ENCODE measurements at places on chromosomes 6 and 20.

GRCh38 chr20:59771506-59772372, 161.7 kb downstream of the SYCP2 start:
- no peak for DNase-seq

GRCh38 chr6:37004044-37004980, 1.1 kb upstream of the FGD2 start:
- no peak for DNase-seq

GRCh38 chr6:11224252-11224965, 8.1 kb downstream of the NEDD9 start:
- no peak for DNase-seq

GRCh38 chr6:88705601-88706000, 257.8 kb downstream of the RNGTT start:
- DNase-seq, result no peak

GRCh38 chr6:119426619-119427018, 77.1 kb upstream of the MAN1A1 start:
- DNase-seq, result no peak

- no peak for DNase-seq
These were observed 4.6 kb upstream of the OSER1 start for GRCh38 chr20:44215125-44215524.

DNA sequence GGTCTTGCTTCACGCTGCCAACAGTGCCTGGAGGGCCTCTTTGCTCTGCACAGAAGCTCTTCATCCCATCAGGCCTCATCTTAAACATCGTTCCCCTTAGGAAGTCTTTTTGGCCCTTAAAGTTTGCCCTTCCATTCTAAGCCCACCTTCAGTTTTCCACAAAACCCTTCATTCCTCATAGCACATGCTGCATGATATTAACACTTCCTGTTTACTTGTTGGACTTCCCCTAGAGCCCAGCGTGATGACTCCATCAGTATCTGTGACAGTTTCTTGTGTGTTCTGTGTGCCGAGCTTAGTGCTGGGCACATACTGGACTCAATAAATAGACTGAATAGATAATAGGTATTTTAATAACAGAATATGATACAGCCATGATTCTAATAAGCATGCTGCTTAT, 2.2 kb downstream of the NT5DC1 start:
- DNase-seq, result no peak

Measured in HFF-Myc (cell line).